ENCODE measurements at places on chromosomes 4 and X. TPM values are rescaled to one million over a fixed set of nuclear protein-coding genes. Genes with fewer than 3 reads are reported as not detected.

DNA sequence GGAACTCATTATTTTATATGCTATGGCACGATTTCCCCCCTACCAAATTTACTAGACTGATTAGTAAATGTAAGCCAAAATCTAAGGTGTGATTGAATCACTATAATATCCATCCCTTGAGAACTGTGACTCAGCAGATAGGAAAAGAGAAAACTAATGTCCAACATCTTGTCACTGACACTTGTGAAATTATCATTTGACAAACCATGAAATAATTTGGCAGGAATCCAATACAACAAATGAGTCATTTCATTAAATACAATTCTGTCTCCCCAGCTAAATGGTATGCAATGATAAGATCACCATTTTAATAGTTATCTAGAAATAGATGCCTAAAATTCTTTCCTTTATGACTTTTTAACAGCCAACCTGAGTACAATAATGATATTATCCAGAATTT lies 462.3 kb downstream of the DMD start:
- H3K27me3 ChIP-seq: no peaks in the 10 kb centered on the region
- H3K4me1 ChIP-seq: no peaks in the 10 kb centered on the region
- no peak for DNase-seq
- H3K27ac ChIP-seq: no peak overlapping the region
- H3K36me3 ChIP-seq: no peaks in the 10 kb centered on the region
- no peak overlapping the region for H3K4me3 ChIP-seq

- DNase-seq: no peak
- no peaks in the 10 kb centered on the region for H3K36me3 ChIP-seq
- H3K4me1 ChIP-seq: no peaks in the 10 kb centered on the region
- H3K4me3 ChIP-seq: no peak overlapping the region
- H3K27me3 ChIP-seq: no peaks in the 10 kb centered on the region
These were observed 47.9 kb downstream of the ARHGAP24 start for GRCh38 chr4:85522836-85523235.

- no peak for DNase-seq
- no peaks in the 10 kb centered on the region for H3K27me3 ChIP-seq
- H3K36me3 ChIP-seq: no peaks in the 10 kb centered on the region
These were observed 772 bp upstream of the PABPC4L start for GRCh38 chr4:134202166-134202956.

GRCh38 chr4:21083413-21083812 lies 383.2 kb downstream of the PACRGL start:
- DNase-seq: no peak
- no peak overlapping the region for H3K4me3 ChIP-seq
- no peaks in the 10 kb centered on the region for H3K4me1 ChIP-seq
- no peaks in the 10 kb centered on the region for H3K36me3 ChIP-seq
- H3K27me3 ChIP-seq: no peaks in the 10 kb centered on the region

GRCh38 chr4:124861761-124862160 lies 149.2 kb upstream of the ANKRD50 start:
- no peaks in the 10 kb centered on the region for H3K4me1 ChIP-seq
- no peaks in the 10 kb centered on the region for H3K36me3 ChIP-seq
- H3K4me3 ChIP-seq: no peak overlapping the region

GRCh38 chr4:70651864-70652506 lies 14.3 kb downstream of the JCHAIN start:
- H3K27me3 ChIP-seq: no peaks in the 10 kb centered on the region
- no peaks in the 10 kb centered on the region for H3K36me3 ChIP-seq
- no peak overlapping the region for H3K27ac ChIP-seq
- no peak for DNase-seq

DNA sequence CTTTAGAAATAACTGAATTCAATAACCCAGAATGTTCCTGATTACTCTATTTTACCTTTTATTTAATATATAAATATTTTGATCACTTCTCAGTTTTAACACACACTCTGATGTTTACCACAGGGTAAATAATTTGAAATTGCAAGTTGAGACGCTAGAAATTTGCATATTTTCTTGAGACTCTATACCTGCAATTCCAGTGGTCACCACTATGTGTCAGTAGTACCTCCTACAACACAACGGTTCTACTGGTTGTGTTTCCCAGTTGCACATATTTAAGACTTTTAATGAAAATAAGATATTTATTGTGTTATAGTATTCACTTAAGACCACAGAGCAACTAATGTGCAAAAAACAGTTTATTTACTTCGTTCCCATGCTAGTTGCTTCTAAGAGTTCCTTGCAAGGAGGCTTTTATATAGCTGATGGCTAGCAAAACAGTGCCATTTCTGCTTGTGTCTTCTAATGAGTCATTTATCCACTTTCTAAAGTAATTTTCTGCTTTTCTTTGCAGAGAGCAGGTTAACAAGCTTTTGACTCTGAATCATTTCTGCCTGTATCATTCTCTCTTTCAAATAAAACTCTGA lies 98.9 kb upstream of the PDLIM3 start:
- H3K27ac ChIP-seq: no peak overlapping the region
- H3K27me3 ChIP-seq: no peaks in the 10 kb centered on the region
- H3K36me3 ChIP-seq: no peaks in the 10 kb centered on the region
- no peak overlapping the region for H3K4me3 ChIP-seq
- no peaks in the 10 kb centered on the region for H3K4me1 ChIP-seq

- H3K27ac ChIP-seq: no peak overlapping the region
- no peaks in the 10 kb centered on the region for H3K4me1 ChIP-seq
- no peaks in the 10 kb centered on the region for H3K27me3 ChIP-seq
- no peak overlapping the region for H3K4me3 ChIP-seq
- peaks cover 8% of the 10 kb centered on the region for H3K36me3 ChIP-seq
These were observed 20.9 kb downstream of the RGS12 start for GRCh38 chr4:3313556-3314228.

- H3K4me3 ChIP-seq: no peak overlapping the region
- no peak overlapping the region for H3K27ac ChIP-seq
- DNase-seq: no peak
- H3K27me3 ChIP-seq: no peaks in the 10 kb centered on the region
- no peaks in the 10 kb centered on the region for H3K36me3 ChIP-seq
These were observed 17.3 kb upstream of the SEL1L3 start for GRCh38 chr4:25879991-25880651.

- no peak for DNase-seq
- no peak overlapping the region for H3K4me3 ChIP-seq
- peaks cover 6% of the 10 kb centered on the region for H3K4me1 ChIP-seq
- peaks cover 7% of the 10 kb centered on the region for H3K36me3 ChIP-seq
- H3K27ac ChIP-seq: no peak overlapping the region
These were observed 63.5 kb downstream of the TMEM156 start for GRCh38 chr4:38968668-38969067.

- no peak overlapping the region for H3K4me3 ChIP-seq
- H3K27ac ChIP-seq: no peak overlapping the region
- H3K36me3 ChIP-seq: no peaks in the 10 kb centered on the region
- H3K27me3 ChIP-seq: no peaks in the 10 kb centered on the region
- DNase-seq: no peak
These were observed 280.8 kb downstream of the ANKRD50 start for GRCh38 chr4:124431653-124432192.

GRCh38 chr4:80058740-80059139 lies 14.3 kb downstream of the ANTXR2 start:
- H3K27ac ChIP-seq: peak overlapping the region; percentile 95
- peak; percentile 38 for DNase-seq
- H3K27me3 ChIP-seq: no peaks in the 10 kb centered on the region
- H3K4me3 ChIP-seq: no peak overlapping the region
- H3K4me1 ChIP-seq: peaks cover 13% of the 10 kb centered on the region

- H3K27ac ChIP-seq: no peak overlapping the region
- H3K27me3 ChIP-seq: peaks cover 6% of the 10 kb centered on the region
- DNase-seq: no peak
- H3K36me3 ChIP-seq: no peaks in the 10 kb centered on the region
These were observed 19.3 kb downstream of the ARHGEF9 start for GRCh38 chrX:63765712-63766111.

DNA sequence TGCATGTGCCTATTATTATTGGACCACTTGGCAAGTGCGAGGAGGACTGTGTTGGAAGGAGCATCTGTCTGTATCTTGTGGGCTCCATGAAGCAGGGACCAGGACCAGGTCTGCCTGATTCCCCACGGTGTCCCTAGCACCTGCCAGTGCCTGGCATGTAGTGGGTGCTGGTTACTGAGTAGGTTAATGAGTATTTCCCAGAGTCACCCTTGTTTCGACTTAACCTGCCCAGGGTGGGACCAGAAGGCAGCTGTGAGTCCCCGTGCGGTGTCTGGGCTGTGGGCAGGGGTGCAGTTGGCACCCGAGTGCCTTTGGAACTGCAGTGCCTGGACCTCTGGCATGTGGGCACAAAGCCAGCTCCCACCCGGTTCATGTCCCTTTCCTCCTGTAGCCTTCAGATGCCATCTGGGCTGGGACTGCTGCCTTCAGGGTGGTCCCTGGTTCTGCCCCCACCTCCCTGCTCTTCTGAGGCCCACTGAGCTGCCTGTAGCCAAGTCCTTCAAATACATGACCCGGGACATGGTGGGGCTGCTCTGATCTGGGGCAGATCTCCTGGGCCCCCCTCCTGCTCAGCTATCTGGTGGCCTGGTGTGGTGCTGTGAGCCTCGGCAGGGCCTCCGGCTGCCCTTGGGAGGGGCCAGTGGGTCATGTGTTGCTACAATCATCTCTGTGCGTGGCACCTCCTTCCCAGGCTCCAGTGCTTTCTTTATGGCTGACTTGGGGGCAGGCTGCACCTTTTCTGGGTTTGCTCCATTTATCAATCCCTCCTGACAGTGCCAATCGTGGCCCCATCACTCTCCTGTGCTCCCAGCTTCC lies 53.0 kb upstream of the SORCS2 start:
- no peak overlapping the region for H3K4me3 ChIP-seq
- no peaks in the 10 kb centered on the region for H3K36me3 ChIP-seq
- no peak for DNase-seq
- no peaks in the 10 kb centered on the region for H3K4me1 ChIP-seq
- H3K27ac ChIP-seq: no peak overlapping the region

DNA sequence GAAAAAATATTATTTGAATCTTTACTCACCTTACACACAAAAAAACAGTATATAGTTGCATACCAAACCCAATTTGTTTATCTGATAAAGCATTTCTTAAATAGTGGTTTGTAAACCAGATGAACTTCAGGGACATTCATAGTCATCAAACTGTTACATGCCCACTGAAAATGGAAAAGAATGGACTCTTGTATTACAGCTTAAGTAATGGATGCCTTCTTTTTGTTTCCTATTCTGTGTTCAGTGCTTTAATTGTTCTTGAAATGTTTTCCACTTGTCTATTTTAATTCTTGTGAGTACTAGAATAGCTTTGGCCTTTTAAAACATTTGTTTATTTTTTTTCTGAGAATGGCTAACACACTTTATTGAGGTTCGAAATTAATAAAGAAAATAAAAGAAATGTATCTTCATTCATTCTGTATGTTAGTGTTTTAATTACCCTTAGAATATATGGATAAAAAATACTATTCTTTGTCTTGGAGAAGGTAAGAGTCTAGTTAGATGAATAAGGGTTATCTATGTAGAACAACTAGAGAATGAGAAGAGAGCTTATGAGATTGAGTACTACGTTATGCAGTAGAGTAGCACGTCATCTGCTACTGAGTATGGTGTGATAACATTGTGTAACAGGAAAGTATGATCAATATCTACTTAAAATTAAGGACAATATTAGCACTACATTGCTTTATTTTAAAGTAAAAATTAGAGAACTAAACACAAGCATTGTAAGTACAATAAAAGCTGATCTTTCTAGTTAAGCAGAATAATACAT lies 9.9 kb downstream of the CPEB2 start:
- no peaks in the 10 kb centered on the region for H3K4me1 ChIP-seq
- H3K36me3 ChIP-seq: no peaks in the 10 kb centered on the region
- H3K4me3 ChIP-seq: no peak overlapping the region
- H3K27me3 ChIP-seq: no peaks in the 10 kb centered on the region
- no peak for DNase-seq

- no peak overlapping the region for H3K4me3 ChIP-seq
- no peak overlapping the region for H3K27ac ChIP-seq
- H3K27me3 ChIP-seq: no peaks in the 10 kb centered on the region
These were observed 223.0 kb downstream of the COX18 start for GRCh38 chr4:72846280-72847111.

DNA sequence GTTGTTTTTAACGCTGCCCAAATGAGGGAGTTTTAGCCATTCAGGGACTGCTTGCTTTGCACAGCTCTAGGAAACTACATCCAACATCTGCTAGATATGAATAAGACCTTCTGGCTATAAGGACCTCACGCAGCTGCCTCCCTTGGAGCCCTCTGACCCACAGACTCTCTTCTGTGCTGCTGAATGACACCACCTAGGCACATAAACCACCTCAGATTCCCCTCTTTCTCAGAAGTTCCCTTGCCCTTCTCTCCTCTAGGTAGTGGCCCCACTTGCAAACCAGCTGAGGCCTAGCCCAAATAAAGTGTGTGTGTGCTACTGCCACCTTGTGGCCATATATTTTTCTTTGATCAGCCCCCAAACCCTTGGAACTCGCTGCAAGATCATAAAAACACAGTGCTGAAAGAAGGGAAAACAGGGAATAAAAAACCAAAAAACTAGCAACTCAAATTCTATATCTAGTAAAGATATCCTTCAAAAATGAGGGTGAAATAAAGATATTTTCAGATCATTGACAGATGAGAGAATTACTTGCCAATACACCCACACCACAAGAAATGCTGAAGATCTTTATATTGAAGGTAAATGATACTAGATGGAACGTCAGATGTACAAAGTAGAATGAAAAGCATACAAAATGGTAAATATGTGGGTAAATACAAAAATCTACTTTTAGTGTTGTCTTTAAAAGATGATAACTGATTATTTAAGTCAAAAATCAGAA lies 265.9 kb downstream of the ADAMTS3 start:
- H3K27me3 ChIP-seq: no peaks in the 10 kb centered on the region
- DNase-seq: peak; percentile 6
- no peak overlapping the region for H3K27ac ChIP-seq
- H3K4me1 ChIP-seq: no peaks in the 10 kb centered on the region
- H3K36me3 ChIP-seq: no peaks in the 10 kb centered on the region

DNA sequence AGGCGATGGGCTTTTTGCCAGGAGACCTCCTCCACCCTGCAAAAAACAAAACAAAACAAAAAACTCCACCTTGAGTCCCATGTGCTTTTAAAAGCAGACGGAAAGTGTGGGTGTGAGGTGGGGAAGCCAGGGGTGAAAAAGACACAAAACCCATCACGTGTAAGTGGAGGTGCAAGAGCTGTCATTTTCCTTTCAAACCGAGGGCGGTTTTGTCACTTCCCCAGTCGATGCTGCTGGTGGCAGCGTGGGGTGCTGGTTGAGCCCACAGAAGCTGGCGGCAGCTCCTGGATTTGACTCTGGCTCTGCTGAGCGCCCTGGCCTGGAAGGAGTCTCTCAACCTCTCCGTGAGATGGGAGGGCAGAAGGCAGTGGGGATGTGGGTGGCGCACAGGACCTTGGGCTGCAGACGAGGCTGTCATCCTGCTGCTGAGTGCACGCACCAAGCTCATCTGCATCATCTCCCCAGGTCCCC lies 110.0 kb downstream of the PSAPL1 start:
- DNase-seq: peak; percentile 24
- H3K4me3 ChIP-seq: no peak overlapping the region
- H3K27me3 ChIP-seq: no peaks in the 10 kb centered on the region
- peaks cover 36% of the 10 kb centered on the region for H3K4me1 ChIP-seq
- no peak overlapping the region for H3K27ac ChIP-seq
- H3K36me3 ChIP-seq: no peaks in the 10 kb centered on the region

The ASB12 gene
- not detected for total RNA-seq

The HSFX4 gene
- total RNA-seq: not detected

The ARMCX4 gene
- total RNA-seq: 12.0 TPM

The RCHY1 gene
- total RNA-seq: 28.3 TPM

The ERVMER34-1 gene
- total RNA-seq: not detected

The TDO2 gene
- 0.23 TPM for total RNA-seq

The TKTL2 gene
- not detected for total RNA-seq

The GCNA gene
- total RNA-seq: 8.6 TPM

The IL21 gene
- not detected for total RNA-seq

The UGT2B17 gene
- 0.35 TPM for total RNA-seq

Data from T-cell (primary cell).